Memory B cell (primary cell): ENCODE measurements at places on chromosomes 3 and 15.

DNA sequence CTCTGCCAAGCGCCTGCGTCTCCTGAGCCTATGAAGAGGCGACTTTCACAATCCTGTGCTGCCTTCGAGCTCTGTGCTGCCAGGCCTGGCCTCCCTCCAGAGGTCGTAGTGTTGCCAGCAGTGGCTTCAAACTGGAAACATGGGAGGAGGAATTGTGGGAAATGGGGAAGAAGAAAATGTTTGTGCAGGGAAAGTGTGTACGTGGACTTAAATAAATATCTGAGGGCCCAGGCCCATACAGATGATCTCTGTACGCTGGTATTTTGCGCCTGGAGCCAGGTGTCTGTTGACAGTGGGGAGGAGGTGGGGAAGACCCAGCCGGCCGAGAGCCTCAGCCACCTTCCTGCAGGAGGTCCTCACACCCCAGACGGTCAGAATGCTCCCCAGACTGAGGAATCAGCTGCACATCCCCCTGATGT lies 44.6 kb downstream of the ZBTB38 start:
- H3K4me1 ChIP-seq = peaks cover 40% of the 10 kb centered on the region
- peaks cover 31% of the 10 kb centered on the region for H3K36me3 ChIP-seq
- H3K27ac ChIP-seq = peak overlapping the region; percentile 99
- peak overlapping the region; percentile 64 for H3K4me3 ChIP-seq

DNA sequence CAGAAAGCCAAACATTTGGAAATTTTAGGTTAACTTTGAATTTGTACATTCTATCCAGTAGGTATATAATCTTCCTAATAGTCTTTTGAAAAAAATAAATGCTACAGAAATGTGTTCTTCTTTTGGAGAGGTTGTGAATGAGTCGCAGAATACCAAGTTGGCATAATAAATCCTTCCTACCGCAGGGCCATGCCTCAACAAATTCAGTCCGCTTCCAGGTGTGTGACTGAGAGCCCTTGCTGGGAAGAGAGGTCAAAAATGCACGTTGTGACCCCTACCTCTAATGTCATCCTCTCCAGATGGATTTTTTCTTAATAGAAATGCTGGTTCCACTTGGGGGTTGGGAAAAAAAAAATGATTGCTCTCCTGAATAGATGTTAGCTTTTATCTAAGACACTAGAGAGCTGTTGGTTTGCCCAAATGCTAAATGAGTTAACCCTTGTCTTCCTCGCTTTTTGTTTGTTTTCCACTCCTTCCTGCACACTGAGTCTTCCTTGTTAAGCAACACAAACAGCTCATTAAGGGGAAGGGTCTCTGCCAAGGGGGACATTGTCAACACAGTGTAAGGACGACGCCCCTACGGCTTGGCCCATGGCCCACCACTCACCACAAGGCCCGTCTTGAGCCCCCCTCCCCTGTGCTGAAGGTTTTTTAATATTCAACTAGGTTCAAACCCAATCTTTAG lies 33.9 kb downstream of the RLBP1 start:
- no peak for DNase-seq
- no peak overlapping the region for H3K4me3 ChIP-seq
- no peak overlapping the region for H3K27ac ChIP-seq
- H3K36me3 ChIP-seq = peaks cover 32% of the 10 kb centered on the region

GRCh38 chr15:80854104-80854503 lies 74.9 kb downstream of the CEMIP start:
- no peaks in the 10 kb centered on the region for H3K4me1 ChIP-seq
- H3K27me3 ChIP-seq = peaks cover 20% of the 10 kb centered on the region
- H3K4me3 ChIP-seq = no peak overlapping the region

GRCh38 chr15:61724251-61724939 lies 335.9 kb downstream of the VPS13C start:
- peaks cover 10% of the 10 kb centered on the region for H3K27me3 ChIP-seq
- H3K4me1 ChIP-seq = no peaks in the 10 kb centered on the region
- DNase-seq = no peak
- H3K27ac ChIP-seq = no peak overlapping the region
- no peaks in the 10 kb centered on the region for H3K36me3 ChIP-seq
- H3K4me3 ChIP-seq = no peak overlapping the region

GRCh38 chr3:165259541-165260193 lies 63.5 kb upstream of the SLITRK3 start:
- no peaks in the 10 kb centered on the region for H3K27me3 ChIP-seq
- no peaks in the 10 kb centered on the region for H3K4me1 ChIP-seq
- H3K4me3 ChIP-seq = no peak overlapping the region
- H3K27ac ChIP-seq = no peak overlapping the region

GRCh38 chr3:181739628-181740027 lies 27.9 kb downstream of the SOX2 start:
- DNase-seq = no peak
- H3K27me3 ChIP-seq = peaks cover 3% of the 10 kb centered on the region
- H3K4me3 ChIP-seq = no peak overlapping the region
- no peaks in the 10 kb centered on the region for H3K4me1 ChIP-seq

- H3K36me3 ChIP-seq = no peaks in the 10 kb centered on the region
- peaks cover 8% of the 10 kb centered on the region for H3K4me1 ChIP-seq
- no peak for DNase-seq
- no peak overlapping the region for H3K27ac ChIP-seq
Measured at GRCh38 chr15:89429023-89429422, 67.4 kb downstream of the RHCG start.

DNA sequence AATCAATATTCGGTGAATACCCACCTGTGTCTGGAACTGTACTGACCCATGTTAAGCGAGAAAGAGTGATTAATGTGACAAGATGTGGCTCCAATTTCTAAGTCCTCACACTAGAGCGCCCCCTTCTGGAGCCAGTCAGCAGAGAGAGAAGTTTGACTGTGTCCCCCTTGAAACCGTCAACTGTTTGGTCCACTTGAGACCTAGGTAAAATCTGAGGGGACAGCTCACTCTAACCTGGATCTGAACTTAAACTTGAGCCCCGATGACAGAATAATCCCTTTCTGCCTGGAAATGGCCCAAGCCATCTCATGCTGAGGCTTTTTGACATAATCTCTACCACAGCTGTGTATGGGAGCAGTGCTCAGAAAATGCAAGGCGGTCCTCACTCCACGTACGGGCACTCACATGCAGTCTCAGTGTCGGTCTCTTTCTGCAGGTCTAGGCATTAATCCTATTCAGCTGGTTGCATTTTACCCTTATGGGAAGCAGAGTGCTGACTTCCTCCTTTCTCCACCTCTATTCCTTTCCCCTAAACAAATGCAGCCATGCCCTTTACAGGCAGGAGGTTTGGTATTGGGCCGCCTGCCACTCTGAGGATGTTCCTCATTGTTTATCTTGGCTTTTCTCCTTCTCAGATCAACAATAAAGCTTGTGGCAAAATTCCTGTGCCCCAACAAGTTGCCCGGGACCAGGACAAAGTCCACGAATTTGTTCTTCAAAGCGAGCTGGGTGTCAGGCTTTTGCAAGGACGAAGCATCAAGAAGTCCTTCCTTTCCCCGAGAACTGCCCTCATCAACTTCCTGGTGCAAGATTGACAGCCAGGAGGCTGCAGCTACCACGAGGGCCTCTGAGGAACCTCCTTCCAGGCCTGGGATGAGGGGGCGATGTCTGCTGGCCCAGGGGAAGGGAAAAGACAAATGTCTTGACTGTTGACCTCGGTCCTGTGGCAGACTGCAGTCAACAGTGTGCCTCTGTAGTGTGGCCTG lies 47.5 kb upstream of the LIMD1 start:
- H3K27me3 ChIP-seq = no peaks in the 10 kb centered on the region
- no peak for DNase-seq
- no peak overlapping the region for H3K4me3 ChIP-seq
